CD4-positive, alpha-beta memory T cell (primary cell): ENCODE measurements at places on chromosomes 11 and 22.

DNA sequence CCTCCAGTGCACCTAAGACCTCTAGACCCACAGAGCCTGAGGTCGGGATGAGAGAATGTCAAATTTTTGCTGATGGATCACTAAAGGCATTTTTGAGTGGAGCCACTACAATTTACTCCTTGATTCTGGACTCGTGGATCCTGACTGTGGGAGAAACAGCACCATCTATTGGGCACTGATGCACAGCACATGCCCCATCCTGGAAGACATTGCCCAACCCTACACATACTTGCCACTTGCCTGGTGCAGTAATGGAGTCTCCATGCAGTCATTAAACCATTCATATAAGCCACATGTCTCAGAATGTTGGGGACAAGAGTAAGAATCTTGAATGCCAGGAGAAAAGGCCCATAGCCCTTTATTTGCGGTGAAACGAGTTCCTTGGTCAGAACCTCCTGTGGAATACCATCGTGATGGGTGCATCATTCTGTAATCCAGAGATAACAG is 103.9 kb downstream of the GGTLC2 start:
- no peak for DNase-seq

- no peak for DNase-seq
Measured at GRCh38 chr22:35560366-35560765, 19.7 kb downstream of the RASD2 start.

DNA sequence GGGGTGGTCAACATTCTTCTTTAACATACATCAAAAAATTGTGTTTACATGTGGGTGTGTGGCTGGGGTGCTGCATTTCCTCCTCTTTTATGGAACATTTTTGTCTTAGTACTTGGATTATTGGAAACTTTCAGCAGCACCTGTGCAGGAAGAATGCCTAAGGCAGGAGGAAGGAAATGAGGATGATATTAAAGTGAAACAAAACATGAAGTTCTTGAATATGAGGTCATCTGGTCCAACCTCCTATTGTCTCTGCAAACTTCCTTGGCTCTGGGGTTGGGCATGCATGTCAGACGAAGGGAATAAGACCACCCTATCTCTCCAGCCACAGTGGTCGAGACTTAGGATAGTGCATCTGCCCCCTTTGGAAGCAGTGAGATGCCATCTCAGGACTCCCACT is 20.6 kb upstream of the OR9Q1 start:
- no peak for DNase-seq

GRCh38 chr11:35787013-35787504 is 124.5 kb downstream of the TRIM44 start:
- no peak for DNase-seq

- DNase-seq, result no peak
Measured at GRCh38 chr11:12285811-12286222, 91.6 kb upstream of the PARVA start.

- DNase-seq, result no peak
Measured at GRCh38 chr11:9708544-9708943, 44.7 kb downstream of the SWAP70 start.

DNA sequence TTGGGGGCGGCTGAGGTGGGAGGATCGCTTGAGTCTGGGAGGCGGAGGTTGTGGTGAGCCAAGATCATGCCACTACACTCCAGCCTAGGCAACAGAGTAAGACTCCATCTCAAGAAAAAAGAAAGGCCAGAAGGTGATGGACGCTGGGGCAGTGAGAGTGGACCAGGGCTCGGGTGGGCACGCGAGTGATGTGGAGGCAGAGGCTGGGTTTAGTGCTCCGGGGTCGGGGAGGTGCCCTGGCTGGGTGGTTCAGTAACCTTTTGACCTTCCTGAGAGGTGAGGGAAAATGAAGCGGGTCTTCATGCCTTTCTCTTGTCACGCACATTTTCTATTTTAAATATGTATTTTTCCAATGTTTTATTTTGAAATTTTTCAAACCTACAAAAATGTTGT is 45.1 kb downstream of the ST14 start:
- no peak for DNase-seq

- DNase-seq, result no peak
Measured at GRCh38 chr11:5605849-5606248, 9.4 kb downstream of the TRIM6 start.

DNA sequence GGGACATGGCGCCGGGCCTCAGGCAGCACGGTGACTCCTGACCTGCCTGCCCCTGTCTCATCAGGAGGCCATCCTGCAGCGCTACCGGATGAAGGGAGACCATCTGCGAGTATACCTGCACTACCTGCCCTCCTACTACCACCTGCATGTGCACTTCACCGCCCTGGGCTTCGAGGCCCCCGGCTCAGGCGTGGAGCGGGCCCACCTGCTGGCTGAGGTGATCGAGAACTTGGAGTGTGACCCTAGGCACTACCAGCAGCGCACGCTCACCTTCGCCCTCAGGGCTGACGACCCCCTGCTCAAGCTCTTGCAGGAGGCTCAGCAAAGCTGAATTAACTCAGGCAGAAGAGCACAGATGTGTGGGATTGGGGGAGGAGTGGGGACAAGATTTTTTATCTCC is 10.2 kb upstream of the ST3GAL4 start:
- DNase-seq, result no peak

DNA sequence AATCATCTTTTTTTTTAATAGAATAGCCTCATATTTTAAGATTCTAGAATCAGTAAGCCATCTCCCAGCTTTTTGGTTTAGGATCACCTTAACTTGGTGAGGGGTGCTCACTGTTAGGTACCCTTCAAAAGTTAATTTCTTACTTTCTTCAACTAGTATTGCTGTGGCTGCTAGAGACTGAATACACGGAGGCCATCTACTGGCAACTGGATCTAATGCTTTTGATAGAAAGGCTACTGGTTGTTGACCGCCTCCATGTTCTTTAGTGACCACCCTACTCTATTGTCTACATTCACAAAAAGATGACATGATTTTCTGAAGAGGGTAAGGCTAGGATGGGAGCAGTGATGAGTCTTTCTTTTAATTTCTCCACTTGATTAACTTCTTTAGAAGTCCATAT is 16.7 kb upstream of the ALDH3B2 start:
- DNase-seq, result no peak
